NCI-H2029 (cell line): ENCODE measurements at places on chromosomes 12 and 14.
A peak's percentile ranks its signal among the peaks of the same experiment; 100 is the strongest.

GRCh38 chr14:95270203-95270602 lies 49.5 kb downstream of the CLMN start:
- DNase-seq, result no peak

DNA sequence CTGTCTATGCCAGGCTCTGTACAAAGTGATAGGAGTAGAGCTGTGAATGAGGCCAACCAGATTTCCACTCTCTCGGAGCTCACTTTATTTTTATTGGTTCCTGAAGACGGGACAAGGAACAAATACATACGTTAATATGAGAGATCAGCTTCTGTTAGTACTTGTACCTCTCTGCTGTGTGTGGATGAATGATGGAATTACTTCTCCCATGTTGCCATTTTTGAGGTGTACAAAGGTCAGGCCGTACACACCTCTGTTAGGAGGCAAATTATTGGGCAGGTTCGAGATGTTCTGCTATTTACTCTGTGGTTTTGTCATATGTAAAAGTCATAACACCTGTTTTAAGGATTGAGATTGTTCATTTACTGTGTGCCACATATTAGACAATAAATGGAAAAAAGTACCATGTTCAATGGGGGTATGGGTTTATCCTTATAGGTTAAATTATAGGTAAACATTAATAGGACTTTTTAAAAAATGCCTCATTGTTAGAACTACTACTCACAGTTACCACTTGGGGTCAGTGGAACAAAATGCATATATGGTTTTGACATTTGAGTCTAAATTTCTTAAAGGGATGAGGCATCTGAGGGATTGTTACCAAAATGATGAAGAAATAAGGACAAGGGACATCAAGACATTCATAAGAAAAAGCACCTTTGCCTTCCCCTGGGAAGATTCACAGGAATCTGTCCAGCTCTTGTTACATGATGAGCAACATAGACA lies 26.9 kb downstream of the WBP11 start:
- DNase-seq, result no peak

GRCh38 chr14:97410667-97411620 lies 613.8 kb downstream of the VRK1 start:
- DNase-seq, result no peak

GRCh38 chr12:41073633-41074472 lies 114.3 kb upstream of the PDZRN4 start:
- no peak for DNase-seq

- DNase-seq, result peak; percentile 9
Observed at GRCh38 chr14:69818758-69819191, 21.7 kb upstream of the SLC10A1 start.

DNA sequence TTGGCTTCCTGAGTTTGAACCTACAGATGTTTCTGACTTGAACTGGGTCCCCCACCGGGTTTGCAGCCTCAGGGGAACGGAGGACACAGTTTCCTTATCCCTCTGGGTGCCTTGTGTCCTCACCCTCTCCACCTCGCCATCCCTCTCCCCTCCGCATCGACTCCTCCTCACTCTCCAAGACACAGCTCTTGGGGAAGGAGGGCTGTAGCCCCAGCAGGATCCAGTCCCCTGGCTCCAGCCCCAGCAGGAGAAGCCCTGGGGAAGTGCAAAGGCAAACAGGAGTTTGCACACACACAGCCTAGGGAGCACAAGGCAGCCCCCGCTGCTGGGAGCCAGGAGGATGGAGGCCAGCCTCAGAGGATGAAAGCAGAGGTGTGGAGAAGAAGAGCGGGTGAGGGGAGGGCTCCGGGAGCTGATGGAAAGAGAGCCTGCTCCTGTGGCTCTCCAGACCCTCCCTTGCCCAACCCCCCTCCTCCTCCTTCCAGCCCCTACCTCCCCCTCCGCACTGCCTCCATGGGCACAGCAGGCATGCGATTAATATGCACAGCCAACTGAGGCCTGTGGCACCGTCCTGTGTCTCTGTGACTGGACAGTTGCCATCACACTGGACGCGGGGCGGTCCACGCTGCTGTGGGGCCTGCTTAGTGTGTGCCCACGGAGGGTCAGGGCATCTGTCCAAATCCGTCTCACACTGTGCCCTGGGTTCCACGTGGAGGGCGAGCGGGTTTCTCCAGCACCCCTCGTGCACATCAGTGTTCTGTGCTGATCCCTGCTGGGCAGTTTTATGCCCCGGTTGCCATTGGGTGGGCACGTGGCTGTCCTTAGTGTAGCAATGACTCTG lies 193.7 kb upstream of the DIO3 start:
- DNase-seq, result no peak
